ENCODE measurements at places on chromosomes 6 and 20.

DNA sequence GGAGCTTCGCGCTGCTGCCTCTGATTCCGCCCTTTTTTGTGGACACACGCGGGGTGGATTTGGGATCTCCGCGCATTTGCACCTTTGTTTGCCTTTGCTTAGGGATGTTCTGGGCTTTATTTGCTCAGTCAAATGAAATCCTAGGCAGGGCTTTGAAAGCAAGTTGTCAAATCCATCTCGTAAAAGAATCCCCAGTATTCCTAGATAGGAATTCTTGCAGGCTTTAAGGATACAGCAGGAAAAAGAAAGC, 453 bp downstream of the CEP57L1 start:
- no peak for DNase-seq

DNA sequence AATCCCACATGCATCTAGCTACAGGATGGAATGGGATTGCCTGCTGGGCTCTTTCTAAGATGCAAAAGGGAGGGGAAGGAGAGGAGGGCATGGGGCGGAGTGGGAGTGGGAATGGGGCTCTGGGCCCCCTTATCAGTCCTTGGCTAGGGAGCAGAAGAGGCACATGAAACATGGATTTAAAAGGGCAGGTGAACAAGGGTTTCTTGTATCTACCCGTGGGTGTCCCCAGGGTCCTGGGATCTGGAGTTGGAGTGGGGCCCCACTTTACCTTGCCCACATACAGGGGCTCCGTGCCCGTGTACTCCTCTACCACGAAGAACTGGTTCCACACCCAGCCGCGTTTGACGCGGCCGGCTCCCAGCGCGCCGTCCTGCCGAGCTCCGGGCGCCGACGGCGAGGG, 57.5 kb downstream of the CDH22 start:
- DNase-seq, result no peak

DNA sequence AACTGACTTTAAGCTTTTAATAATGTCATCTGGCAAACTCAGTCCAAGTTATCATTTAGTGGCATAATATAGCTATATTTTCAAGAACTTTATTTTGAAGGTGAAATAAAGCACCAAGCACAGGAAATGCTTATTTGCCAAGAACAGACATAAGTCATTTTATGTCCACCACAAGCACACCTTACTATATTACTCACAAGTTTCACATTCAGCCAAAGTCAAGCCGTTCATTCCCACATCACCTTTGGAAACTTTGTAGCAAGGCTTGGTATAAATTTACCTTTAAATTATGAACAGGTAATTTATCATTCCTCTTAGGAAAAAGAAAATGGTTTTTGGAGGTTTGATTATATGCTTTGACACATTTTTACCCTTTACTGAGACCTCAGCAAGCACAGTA, 236.8 kb upstream of the FKBP1C start:
- DNase-seq, result no peak

GRCh38 chr6:43254138-43254817, 11.0 kb downstream of the TTBK1 start:
- no peak for DNase-seq

DNA sequence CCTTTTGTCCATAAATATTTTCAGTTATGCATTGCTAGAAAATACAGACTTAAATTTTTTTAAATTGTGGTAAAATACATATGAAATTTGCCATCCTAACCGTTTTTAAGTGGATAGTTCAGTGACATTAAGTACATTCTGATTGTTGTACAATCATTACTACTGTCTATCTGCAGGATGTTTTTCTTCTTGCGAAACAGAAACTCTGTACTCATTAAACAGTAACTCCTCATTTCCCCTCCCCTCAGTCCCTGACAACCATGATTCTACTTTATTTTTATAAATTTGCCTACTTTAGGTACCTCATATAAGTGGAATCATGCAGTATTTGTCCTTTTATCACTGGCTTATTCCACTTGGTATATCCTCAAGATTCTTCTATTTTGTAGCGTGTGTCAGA, 21.3 kb downstream of the TAF11 start:
- no peak for DNase-seq

- DNase-seq, result no peak
Measured at GRCh38 chr20:53592992-53593465, 610 bp downstream of the ZNF217 start.

GRCh38 chr20:51380401-51381385, 161.8 kb downstream of the NFATC2 start:
- DNase-seq, result no peak

GRCh38 chr6:160634706-160635105, 29.4 kb downstream of the LPA start:
- no peak for DNase-seq

- DNase-seq, result no peak
Measured at GRCh38 chr20:38345643-38346042, 639 bp upstream of the LBP start.

DNA sequence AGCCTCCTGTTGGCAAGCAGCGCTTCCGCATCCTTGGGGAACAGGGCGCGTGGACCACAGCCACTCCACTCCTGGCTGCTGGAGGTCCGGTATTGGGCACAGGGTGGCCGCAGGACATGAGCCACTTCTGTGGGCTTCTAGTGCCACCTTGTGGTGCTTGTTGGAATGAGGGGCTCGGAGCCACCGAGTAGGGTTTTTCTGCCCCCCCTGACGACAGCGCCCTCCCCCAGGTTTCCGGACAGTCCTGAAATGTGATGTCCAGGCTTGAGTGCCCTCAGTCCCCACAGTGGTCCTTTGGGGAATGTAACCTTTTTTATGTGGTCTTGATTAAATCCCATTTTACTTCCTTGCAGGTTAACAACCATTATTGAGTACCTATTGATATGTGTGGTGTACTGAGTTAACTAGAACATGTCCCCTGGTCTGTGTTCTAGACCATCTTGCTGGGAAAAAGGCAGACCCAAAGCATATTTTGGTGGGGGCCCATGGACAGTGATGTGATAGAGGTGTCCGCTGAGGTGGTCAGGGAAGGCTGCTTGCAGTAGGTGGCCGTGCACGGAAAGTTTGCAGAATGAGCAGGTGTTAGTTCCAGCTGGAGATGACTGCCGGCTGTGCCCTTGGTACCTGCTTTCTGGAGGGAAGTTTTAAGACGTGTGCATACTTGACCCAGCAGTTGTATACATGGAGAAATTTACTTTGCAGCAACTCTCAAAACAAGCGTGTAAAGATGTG, 70.0 kb downstream of the PTPN1 start:
- DNase-seq, result peak; percentile 34

- no peak for DNase-seq
Measured at GRCh38 chr20:37986873-37987601, 46.2 kb downstream of the TTI1 start.

- DNase-seq, result no peak
Measured at GRCh38 chr6:112450663-112451062, 103.5 kb downstream of the RFPL4B start.

DNA sequence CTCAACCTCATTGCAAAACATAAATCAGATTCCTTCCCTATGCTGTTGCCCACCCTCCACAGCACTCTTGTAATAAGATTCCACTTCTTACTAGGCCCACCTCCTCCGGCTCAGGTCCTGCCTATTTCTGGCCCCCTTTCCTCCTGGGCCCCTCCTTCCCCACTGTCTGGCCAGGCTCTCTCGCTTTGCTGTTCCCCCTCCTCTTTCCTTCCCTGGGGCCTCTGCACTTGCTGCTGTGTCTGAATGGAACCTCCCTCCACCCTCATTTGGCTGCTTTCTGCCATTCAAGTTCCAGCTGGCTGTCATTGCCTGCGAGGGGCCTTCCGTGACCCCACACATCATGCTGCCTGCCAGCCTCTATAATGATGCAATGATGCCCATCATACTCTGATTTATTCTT, 38.9 kb downstream of the ARHGAP40 start:
- DNase-seq, result no peak

GRCh38 chr20:6471871-6472270, 295.6 kb upstream of the BMP2 start:
- DNase-seq, result no peak

DNA sequence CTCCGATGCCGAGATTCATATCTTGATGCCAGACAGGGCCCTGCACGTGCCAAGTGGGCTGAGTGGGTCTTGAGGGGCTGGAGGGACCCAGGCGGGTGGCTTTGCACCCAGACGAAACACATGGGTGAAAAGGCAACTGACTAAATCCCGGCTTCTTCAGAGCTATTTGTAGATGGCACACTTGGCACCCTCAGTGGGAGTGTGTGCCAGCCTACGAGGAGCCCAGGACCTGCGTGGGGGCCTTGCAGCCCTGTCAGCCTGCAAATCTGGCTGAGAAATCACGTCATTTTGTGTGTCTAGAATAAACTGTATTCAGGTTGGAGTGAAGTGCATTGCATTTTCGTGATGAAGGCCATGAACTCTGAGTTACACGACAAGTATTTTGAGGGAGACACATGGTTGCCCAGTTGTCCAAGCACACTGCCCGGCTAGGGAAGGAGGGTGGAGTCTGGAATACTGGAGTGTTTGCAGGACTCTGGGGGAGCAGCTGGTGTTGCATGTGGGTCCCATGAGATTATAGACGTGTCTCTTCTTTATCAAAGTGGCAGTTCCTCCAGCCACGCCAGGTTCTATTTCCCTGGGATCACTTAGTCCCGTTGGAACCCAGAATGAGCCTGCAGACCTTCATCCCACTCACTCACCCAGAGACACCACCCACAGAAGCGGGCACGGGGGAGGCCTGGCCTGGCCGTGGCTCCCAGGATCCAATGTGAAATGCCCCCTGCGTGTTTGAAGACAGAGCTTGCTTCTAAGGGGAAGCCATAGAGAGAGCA, 60.2 kb downstream of the DLL1 start:
- no peak for DNase-seq

DNA sequence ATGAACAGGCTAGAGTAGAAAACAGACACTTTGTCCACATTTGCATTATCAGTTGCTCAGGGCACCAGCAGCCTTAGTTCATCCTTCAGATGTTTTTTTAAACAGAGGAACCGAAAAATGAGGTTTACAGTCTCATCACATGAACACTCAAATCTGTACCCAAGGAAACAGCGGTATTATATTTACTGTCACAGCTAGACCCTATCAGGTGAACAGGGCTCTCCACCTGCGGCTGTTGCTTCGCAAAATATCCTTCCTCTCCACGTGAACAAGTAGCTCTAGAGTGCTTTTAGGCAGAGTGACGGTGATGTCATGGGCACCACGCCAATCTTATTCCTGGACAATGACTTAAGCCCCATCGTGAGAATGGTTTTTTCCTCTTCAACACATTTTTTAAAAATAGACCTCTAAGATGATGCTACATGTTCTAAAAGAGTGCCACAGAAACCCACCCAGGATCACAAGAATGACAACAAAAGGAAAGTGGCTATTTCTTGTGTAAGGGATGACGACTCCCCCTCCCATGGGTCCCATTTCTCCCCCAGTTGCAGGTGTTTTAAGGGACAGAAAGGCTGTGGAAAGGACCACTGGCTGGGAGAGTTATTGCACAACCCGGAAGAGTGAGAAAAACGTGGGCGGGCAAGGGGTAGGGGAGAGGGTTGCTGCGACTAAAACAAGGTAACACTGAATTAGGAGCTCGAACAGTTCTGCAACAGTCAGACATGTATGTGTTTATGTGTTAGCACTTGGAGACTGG, 77.7 kb downstream of the EFHC1 start:
- no peak for DNase-seq

- DNase-seq, result no peak
Measured at GRCh38 chr20:37686762-37687477, 6.9 kb upstream of the CTNNBL1 start.

GRCh38 chr6:40963019-40963418, 76.0 kb downstream of the UNC5CL start:
- DNase-seq, result no peak

DNA sequence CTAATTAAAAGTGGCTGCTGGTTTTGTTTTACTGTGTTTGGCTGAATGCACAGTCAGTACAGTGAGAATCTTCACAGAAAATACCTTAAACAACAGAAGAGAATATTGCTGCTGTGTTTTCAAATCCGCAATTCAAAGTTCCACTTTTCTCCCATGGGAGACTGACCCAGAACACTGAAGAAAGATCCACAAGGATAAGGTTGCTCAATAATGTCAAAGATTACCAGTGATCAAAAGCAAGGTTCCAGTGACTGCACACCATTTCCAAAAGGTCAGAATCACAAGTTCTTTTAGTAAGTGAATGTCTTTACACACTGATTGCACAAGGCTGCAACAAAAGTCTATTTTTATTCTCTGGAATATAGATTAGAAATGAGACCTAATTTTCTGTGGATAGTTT, 82.3 kb downstream of the EPHA7 start:
- no peak for DNase-seq

- no peak for DNase-seq
Measured at GRCh38 chr6:42295181-42295580, 77.5 kb upstream of the MRPS10 start.

DNA sequence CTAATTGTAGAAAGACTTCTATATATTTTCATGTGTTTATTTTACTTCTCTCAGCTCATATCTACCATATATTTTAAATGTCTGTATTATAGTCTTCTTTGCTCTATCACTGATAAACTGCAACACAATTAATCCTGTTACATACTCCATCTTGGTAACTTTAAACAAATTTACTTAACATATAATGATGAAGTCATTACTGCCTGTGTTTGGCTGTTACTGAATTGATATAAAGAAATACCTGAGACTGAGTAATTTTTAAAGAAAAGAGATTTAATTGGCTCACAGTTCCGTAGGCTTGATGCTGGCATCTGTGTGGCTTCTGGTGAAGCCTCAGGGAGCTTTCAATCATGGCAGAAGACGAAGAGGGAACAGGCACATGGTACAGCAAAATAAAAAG, 1480.4 kb downstream of the HACE1 start:
- no peak for DNase-seq

GRCh38 chr20:63159826-63160640, 55.9 kb downstream of the YTHDF1 start:
- DNase-seq, result no peak

- DNase-seq, result no peak
Measured at GRCh38 chr20:12012241-12013222, 94.8 kb downstream of the BTBD3 start.

GRCh38 chr6:41054511-41054910, 1.5 kb downstream of the APOBEC2 start:
- no peak for DNase-seq

- no peak for DNase-seq
Measured at GRCh38 chr20:21514553-21515251, 838 bp upstream of the NKX2-2 start.

DNA sequence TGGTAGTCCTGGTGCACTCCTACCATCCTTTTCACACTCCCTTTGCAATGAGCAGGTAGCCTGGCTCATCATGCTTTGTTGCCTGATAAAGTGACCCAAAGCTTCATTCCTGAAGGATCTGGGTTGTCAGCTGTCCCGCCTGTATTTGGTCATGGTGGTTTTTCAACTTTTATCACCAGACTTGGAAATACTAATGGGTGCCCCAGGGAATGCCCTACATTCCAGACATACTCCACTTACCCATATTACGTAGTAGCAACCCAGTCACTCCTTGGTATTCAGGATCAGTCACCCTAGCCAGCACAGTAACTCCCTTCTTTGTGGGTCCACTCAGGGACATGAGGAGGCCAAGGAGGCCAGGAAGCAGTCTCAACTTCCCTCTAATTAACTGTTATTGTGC, 199.2 kb downstream of the MAFB start:
- no peak for DNase-seq

GRCh38 chr6:2523061-2523460, 227.7 kb downstream of the MYLK4 start:
- DNase-seq, result no peak

Measured in activated CD8-positive, alpha-beta memory T cell treated with anti-CD3 and anti-CD28 coated beads for 1 hour (primary cell).